A549 treated with CpdA at 1 μM for 4 hours (cell line): ENCODE measurements at places on chromosomes 11 and 22. TPM values are rescaled to one million over a fixed set of nuclear protein-coding genes. Genes with fewer than 3 reads are reported as not detected.

The TOMM22 gene
- 58.4 to 84.2 TPM (median 73.2 TPM) in 5 replicates for total RNA-seq

The PIWIL4 gene
- 0.19 to 0.49 TPM (median 0.29 TPM) in 5 replicates for total RNA-seq

The FADS2 gene
- 247 to 316 TPM (median 278 TPM) in 5 replicates for total RNA-seq

The OR8H2 gene
- not detected in 5 replicates for total RNA-seq

The C11orf21 gene
- not detected in 5 replicates for total RNA-seq

The ACTN3 gene
- 0.01 TPM in 1 of 5 replicates, not detected in the others for total RNA-seq

The APOBEC3B gene
- total RNA-seq = 29.0 to 34.9 TPM (median 30.1 TPM) in 5 replicates

The CLDN5 gene
- not detected in 5 replicates for total RNA-seq

The GPR83 gene
- 0.06 to 0.14 TPM (median 0.09 TPM) in 5 replicates for total RNA-seq

The SNX32 gene
- total RNA-seq = 0.05 to 0.19 TPM (median 0.07 TPM) in 4 of 5 replicates, not detected in the other

The GSTP1 gene
- 1,398 to 1,764 TPM (median 1,658 TPM) in 5 replicates for total RNA-seq

The HPX gene
- total RNA-seq = 0.31 to 0.65 TPM (median 0.55 TPM) in 5 replicates

The OR5M8 gene
- total RNA-seq = not detected in 5 replicates

The OR51B5 gene
- 0.03 TPM in 1 of 5 replicates, not detected in the others for total RNA-seq

The C11orf52 gene
- total RNA-seq = not detected in 5 replicates

The KIRREL3 gene
- total RNA-seq = 8.8 to 12.4 TPM (median 11.6 TPM) in 5 replicates

The TMEM25 gene
- 0.24 to 0.64 TPM (median 0.48 TPM) in 5 replicates for total RNA-seq

The GRAP2 gene
- not detected in 5 replicates for total RNA-seq

The KCNQ1 gene
- 0.24 to 0.83 TPM (median 0.43 TPM) in 5 replicates for total RNA-seq

The NLRP14 gene
- total RNA-seq = 0.05 TPM in 1 of 5 replicates, not detected in the others

The LMNTD2 gene
- total RNA-seq = 2.0 to 3.5 TPM (median 2.3 TPM) in 5 replicates

The SMC1B gene
- 0.02 to 0.04 TPM in 2 of 5 replicates, not detected in the others for total RNA-seq

The OR8D1 gene
- not detected in 5 replicates for total RNA-seq

The GGTLC3 gene
- not detected in 5 replicates for total RNA-seq

The XKR3 gene
- total RNA-seq = not detected in 5 replicates

The ETS1 gene
- total RNA-seq = 26.7 to 32.6 TPM (median 29.6 TPM) in 5 replicates

The MRGPRD gene
- not detected in 5 replicates for total RNA-seq

The MS4A8 gene
- total RNA-seq = not detected in 5 replicates

The THY1 gene
- total RNA-seq = 8.3 to 18.2 TPM (median 12.7 TPM) in 5 replicates

The SLC22A12 gene
- not detected in 5 replicates for total RNA-seq

The SYNGR1 gene
- 9.3 to 14.0 TPM (median 11.6 TPM) in 5 replicates for total RNA-seq

The SLC22A6 gene
- not detected in 5 replicates for total RNA-seq

The RSF1 gene
- total RNA-seq = 11.9 to 23.3 TPM (median 17.2 TPM) in 5 replicates

The PTPRCAP gene
- 0.20 to 0.50 TPM (median 0.36 TPM) in 4 of 5 replicates, not detected in the other for total RNA-seq

The DGAT2 gene
- total RNA-seq = 2.0 to 2.7 TPM (median 2.0 TPM) in 5 replicates

The AIFM3 gene
- 2.0 to 4.6 TPM (median 3.5 TPM) in 5 replicates for total RNA-seq

The UBQLNL gene
- total RNA-seq = 0.08 to 0.20 TPM in 2 of 5 replicates, not detected in the others

The SPI1 gene
- 0.11 TPM in 1 of 5 replicates, not detected in the others for total RNA-seq

The CARD16 gene
- total RNA-seq = 0.18 TPM in 1 of 5 replicates, not detected in the others

The HTR3A gene
- total RNA-seq = not detected in 5 replicates
